ENCODE measurements at places on chromosomes 12 and 14.

GRCh38 chr14:21229821-21230220 is 39.4 kb downstream of the HNRNPC start:
- DNase-seq, result no peak

DNA sequence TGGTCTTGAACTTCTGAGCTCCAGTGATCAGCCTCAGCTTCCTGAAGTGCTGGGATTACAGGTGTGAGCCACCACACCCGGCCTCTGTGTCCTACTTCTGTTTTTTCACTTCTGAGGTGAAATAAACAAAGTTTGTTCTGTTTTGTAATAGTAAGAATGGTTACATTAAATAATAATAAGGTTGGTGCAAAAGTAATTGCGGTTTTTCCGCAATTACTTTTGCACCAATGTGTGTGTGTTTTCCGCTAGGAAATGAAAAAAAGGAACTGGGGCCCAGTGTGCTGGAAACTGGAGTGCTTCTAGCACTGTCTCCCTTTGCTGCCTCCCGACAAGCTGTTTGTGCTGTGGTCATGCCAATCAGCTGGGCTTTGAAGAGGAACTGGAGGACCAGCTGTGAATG is 140.9 kb downstream of the NTS start:
- DNase-seq, result no peak

GRCh38 chr14:97458661-97459579 is 661.7 kb downstream of the VRK1 start:
- DNase-seq, result no peak

GRCh38 chr14:95442633-95443021 is 73.8 kb downstream of the SYNE3 start:
- DNase-seq, result peak; percentile 75

DNA sequence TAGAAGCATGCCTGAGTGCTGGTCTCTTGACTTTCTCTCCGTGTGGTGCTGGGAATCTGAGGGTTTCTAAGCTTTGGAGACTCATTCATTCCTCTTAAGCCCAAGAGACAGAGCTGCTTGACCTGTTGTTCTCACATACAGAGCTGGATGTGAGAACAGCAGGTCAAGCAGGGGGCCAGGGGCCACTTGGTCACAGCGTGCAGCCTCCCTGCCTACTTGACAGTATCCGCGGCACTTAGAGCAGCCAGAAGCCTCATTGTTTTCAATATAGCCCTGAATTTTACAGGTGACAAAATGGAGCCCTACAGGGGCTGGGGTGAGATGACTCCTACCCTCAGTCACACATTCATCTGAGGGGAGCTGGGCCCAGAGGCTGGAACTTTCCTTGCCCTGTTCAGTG is 88.9 kb downstream of the ESRRB start:
- no peak for DNase-seq

- peak; percentile 69 for DNase-seq
Observed at GRCh38 chr12:42129595-42130204, 15.0 kb downstream of the GXYLT1 start.

DNA sequence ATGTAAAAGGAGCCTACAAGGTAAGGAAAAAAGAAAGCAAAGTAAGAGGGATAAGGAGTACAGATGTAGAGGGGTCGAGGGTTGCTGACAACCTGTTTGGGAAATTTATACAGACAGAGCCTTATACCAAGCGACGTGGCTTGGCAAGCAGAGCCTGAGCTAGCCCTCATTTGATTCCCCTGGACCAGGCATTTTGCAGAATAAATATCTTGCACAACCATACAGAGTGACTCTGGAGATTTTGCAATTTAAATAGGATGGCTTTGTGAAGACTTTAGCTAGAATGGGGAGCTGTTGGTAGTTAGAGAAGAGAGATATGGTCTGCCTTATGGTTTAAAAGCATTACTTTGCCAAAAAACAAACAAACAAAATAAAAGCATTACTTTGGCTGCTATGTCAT is 11.1 kb upstream of the ANO6 start:
- DNase-seq, result peak; percentile 22

GRCh38 chr12:75120311-75120711 is 89.3 kb downstream of the KCNC2 start:
- DNase-seq, result no peak

GRCh38 chr14:91835920-91836843 is 31.2 kb downstream of the TC2N start:
- DNase-seq, result peak; percentile 66

DNA sequence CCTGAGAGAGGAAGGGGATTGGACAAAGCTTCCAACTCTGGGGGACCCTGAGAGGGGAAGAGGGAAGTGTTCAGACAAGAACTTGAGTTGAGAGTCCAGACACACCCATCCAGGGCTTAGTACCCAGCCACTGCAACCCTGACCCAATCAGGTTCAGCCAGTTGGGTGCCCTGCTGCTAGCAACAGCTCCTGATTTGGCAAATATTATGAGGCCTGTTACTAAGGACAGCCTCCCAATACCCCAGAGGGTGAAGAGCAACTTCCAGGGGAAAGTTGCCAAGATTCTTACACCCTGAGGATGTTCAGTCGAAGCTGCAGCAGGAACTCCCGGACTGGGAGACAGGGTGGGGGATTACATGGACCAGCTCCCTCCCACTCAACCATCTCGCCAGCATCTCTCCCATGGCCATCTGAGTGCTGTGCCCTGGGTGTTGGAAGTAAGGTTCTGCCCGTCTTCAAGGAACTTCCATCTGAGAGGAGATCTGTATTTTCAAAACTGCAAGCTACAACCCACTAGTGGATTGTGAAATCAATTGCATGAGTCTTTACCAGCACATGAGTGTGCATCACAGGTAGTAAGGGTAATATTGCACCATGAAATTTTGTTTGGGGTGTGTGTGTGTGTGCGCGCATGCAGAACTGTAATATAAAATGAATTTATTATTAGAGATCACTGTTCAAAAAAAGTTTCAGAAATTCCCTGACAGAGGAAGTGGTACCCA is 11.5 kb upstream of the KRT78 start:
- peak; percentile 57 for DNase-seq

DNA sequence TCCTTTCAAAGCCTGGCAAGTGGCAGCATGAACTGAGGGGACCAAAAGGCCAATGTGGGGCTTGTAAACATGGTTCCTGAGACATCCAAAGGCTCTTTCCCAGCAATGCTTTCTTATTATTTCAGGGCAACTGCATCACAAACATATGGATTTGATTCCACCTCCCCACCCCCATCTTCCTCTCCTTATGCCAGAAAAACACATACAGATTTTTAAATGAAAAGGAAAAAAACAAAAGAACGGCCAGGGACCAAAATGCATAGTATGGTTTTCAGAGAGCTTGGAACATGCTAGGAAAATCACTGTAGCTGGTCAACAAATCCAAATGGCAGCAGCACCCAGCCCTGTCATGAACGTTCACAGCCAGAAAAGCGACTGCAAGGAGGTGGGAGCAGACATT is 167.6 kb downstream of the ANO2 start:
- DNase-seq, result no peak

DNA sequence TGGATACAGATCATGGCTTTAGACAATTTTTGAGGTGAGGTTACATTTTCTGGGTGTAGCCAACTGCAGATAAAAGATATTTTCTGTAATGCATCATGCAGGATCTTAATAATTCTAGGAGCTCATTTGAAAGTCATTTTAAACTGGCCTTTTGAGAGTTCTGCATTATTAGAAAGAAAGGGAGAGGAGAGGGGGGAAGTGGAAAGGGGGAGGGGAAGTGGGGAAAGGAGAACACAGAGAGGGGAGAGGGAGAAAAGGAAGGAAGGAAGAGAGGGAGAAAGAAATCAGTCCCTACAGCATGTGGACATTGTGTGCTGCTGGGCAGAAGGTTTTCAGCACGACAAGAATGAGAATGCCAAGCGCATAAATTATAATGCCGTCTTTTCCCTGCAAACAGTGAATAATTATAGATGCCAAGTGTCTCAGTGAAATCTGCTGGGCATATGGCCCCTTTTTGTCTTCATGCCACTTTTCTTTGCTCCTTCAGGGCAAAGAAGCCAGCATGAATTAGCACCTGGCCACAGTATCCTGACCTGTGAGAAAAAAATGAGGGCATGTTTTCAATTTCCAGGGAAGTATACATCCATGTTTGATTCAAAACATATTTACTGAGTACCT is 22.7 kb upstream of the PPP2R5C start:
- no peak for DNase-seq

DNA sequence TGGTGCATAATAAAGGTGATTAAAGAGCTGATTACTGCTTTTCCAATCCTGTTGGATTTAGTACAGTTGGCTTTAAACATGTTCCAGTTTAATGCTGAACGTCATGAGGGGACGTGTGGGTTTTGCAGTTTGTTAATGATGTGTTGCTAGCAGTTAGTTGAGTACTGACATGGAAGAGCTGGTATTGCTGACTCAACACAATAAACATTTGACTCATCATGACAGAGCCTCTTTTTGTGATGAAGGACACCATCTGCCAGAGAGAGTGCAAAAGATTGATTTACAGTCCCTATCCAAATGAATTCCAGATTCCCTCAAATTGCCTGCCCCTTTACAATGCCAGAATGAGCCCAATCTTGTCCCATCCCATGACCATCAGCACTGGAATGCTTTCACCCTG is 346.2 kb upstream of the PRICKLE1 start:
- no peak for DNase-seq

GRCh38 chr14:104885031-104885972 is 20.2 kb downstream of the CEP170B start:
- no peak for DNase-seq

DNA sequence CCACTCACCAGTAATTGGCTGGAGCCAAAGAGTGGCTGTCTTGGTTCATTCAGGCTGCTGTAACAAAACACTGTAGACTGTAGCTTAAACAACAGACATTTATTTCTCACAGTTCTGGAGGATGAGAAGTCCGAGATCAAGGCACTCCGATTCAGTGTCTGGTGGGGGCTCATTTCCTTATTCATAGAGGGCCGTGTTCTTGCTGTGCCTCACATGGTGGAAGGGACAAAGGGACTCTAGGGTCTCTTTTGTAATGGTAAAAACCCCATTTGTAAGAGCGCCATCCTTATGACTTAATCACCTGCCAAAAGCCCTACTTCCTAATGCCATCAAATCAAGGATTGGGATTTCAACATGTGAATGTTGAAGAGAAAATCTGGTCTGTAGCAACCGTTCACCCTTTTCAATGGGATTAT is 34.7 kb upstream of the CDKN3 start:
- DNase-seq, result no peak

GRCh38 chr12:120659151-120659525 is 18.7 kb downstream of the CABP1 start:
- DNase-seq, result no peak

- DNase-seq, result peak; percentile 53
Observed at GRCh38 chr14:50070840-50071548, 45.4 kb downstream of the VCPKMT start.

- no peak for DNase-seq
Observed at GRCh38 chr14:73824127-73824526, 27.5 kb upstream of the PTGR2 start.

- DNase-seq, result no peak
Observed at GRCh38 chr14:61260939-61261776, 20.0 kb downstream of the TMEM30B start.

DNA sequence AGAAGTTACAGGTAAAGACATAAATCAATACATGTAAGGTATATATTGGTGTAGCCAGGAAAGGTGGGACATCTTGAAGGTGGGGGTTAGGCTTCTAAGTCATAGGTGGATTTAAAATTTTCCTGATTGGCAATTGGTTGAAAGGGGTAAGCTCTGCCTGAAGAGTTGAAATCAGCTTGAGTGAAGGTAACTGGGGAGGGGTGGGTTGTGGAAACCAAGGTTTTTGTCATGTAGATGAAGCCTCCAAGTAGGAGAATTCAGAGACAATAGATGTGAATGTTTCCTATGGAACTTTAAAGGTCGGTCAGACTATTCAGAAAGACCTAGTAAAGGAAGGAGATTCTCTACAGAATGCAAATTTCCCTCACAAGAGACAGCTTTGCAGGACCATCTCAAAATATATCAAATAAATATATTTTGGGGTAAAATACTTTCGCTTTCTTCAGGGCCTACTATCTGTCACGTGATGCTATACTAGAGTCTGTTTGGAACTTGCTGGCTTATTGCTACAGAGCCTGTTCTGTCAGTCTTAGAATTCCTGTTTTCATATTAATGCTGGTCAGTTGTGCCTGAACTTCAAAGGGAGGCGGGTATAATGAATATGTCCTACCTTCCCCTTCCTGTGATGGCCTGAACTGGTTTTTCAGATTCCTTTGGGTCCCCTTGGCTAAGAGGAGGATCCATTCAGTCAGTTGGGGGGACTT is 20.6 kb upstream of the SPATA7 start:
- DNase-seq, result no peak

DNA sequence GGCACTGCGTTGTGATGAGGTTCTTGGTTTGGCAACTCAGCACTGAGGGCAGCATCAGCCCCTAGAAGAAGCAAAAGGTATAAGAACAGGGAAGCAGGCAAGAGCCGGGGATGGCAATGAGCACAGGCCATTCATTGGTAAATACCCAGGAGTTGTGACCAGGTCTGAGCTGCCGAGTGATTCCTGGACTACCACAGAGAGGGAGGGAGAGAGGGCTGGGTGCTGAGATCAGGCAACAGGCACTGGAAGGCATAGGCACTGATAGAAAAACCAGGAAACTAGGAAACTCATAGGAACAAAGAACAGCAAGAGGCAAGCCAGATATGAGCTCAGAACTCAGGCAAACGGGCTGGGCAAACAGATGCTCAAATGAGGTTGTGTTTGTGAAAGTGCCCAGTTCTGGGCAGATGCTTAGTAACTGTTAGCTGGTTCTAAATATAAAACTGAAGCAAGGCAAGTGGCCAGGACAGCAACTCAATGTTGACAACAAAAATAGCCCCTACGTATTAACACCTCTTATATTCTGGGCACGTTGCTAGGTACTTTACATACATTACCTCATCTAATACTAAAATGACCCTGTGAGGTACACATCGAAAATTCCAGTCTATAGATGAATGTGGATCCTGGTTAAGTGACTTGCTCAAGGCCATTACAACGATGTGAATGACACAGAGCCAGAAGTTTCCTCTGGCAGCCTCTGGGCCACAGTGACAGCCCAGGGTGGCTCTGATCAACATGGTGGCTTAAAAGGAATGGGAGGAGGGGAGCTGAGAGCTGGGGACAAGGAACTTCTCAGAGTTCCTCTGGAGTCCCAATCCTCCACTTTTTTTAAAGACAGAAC is 121.1 kb downstream of the PRMT8 start:
- DNase-seq, result no peak

- no peak for DNase-seq
Observed at GRCh38 chr12:52685406-52685890, 5.2 kb upstream of the KRT1 start.

DNA sequence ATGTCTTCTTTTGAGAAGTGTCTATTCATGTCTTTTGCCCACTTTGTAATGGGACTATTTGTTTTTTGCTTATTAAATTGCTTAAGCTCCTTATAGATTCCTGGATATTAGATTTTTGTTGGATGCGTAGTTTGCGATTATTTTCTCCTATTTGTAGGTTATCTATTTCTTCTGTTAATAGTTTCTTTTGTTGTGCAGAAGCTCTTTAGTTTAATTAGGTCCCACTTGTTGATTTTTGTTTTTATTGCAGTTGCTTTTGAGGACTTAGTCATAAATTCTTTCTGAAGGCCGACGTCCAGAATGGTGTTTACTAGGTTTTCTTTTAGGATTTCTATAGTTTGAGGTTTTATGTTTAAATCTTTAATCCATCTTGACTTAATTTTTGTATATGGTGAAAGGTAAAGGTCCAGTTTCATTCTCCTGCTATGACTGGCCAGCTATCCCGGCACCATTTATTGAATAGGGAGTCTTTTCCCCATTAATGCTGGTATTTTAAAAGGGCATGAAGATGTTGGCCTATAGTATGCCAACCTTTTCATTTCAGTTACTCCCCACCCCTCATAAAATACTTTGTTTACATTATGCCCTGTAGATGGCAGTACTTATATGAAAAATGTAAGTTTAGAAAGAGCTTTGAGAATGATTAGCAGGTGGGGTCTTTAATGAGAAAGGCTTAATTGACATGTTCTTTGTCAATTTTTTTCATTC is 62.9 kb upstream of the PSMA6 start:
- peak; percentile 37 for DNase-seq
